T-cell (primary cell): ENCODE measurements at places on chromosomes 7 and 10.

GRCh38 chr10:119162452-119163092 is 2.9 kb downstream of the SFXN4 start:
- no peak for DNase-seq

DNA sequence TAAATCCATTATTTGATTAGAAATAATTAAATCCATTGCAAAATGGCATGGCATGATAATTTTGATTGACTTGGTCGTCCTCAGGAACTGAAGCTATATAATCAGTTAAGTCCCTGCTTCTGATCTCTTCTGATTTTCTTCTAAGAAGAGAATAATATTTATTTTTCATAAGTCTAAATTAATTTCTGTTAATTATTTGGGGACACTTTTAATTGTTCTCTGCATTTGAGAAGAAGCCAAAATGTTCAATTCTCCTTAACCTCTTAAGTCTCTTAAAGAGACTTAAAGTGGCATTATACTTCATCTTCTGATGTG is 67.2 kb downstream of the CAV1 start:
- no peak for DNase-seq

- no peak for DNase-seq
Observed at GRCh38 chr7:38102507-38102906, 75.5 kb upstream of the STARD3NL start.

- DNase-seq: no peak
Observed at GRCh38 chr10:21505711-21506278, 19.7 kb downstream of the SKIDA1 start.

GRCh38 chr10:97683556-97684367 is 3.3 kb downstream of the AVPI1 start:
- no peak for DNase-seq

GRCh38 chr10:76657337-76658012 is 980.1 kb downstream of the KCNMA1 start:
- no peak for DNase-seq

GRCh38 chr10:89337484-89337883 is 9.7 kb downstream of the IFIT3 start:
- peak; percentile 9 for DNase-seq

DNA sequence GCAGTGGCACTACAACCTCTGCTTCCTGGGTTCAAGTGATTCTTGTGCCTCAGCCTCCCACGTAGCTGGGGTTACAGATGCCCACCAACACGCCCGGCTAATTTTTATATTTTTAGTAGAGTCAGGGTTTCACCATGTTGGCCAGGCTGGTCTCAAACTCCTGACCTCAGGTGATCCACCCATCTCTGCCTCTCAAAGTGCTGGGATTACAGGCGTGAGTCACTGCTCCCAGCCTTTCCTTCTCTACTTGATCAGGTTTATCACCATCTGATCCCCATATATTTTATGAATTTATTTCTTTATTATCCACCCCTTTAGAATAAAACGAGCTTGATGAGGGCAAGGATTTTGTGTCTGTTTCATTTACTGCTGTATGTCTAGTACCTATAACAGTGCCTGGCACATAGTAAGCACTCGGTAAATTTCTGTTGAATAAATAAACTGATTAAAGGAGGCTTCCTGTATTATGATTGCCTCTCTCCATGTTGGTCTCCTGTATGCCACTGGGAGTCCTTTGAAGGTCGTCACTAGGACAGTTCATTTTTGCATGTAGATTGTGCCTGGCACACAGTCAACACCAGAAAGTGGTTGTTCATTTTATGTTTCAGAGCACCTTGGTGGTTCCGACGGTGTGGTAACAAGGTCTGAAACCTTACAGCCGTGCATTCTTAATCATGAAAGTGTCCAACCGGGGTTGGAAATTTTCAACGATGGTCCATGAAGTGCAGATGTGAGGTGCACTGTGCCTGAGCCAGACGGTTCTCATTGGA is 9.6 kb upstream of the EIF3A start:
- DNase-seq: no peak

- no peak for DNase-seq
Observed at GRCh38 chr10:69846293-69846921, 44.7 kb downstream of the COL13A1 start.

GRCh38 chr10:43054593-43054992 is 22.3 kb upstream of the RET start:
- DNase-seq: no peak

- peak; percentile 57 for DNase-seq
Observed at GRCh38 chr10:80535671-80536360, 1.9 kb upstream of the SH2D4B start.

GRCh38 chr7:142311876-142312275 is 54.0 kb upstream of the PRSS58 start:
- DNase-seq: no peak

DNA sequence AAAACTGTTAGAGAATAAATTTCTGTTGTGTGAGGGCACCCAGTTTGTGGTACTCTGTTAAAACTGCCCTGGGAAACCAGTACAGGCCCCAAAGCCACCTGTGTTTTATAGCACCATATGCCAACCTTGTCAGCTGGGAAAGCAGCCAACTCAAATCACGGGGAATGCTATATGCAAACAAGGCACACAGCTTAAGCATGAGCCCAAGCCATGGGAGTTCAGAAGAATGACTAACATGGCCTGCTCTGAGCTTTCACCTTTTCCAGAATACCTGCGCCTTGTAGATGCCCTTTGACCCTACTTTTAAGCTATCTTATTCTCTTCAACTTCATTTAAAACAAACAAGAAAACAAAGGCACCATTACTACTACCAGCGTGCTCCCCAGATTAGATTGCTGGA is 5.5 kb upstream of the SLC25A13 start:
- no peak for DNase-seq

GRCh38 chr7:89914711-89915110 is 239.6 kb upstream of the STEAP1 start:
- DNase-seq: no peak

DNA sequence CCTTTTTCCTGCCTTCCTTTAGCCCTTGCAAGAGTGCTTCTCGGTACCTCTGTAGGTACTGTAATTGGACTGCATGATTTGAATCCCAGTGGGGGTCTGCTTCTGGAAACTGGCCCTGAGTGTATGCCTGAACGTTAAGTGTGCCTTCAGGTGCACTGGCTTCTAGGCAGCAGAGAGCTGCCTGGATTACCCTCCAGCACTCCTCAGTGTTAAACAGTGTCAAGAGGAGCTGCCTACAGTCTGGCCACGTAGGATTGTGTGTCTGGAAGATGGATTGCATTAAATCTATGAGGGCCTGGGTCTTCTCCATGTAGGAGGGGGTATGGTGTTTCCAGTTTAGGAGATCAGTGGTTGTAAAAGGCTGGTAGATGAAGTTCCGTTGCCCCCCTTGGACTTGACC is 103.7 kb downstream of the TRIM24 start:
- DNase-seq: no peak

- no peak for DNase-seq
Observed at GRCh38 chr10:71390461-71390835, 6.3 kb upstream of the CDH23 start.

DNA sequence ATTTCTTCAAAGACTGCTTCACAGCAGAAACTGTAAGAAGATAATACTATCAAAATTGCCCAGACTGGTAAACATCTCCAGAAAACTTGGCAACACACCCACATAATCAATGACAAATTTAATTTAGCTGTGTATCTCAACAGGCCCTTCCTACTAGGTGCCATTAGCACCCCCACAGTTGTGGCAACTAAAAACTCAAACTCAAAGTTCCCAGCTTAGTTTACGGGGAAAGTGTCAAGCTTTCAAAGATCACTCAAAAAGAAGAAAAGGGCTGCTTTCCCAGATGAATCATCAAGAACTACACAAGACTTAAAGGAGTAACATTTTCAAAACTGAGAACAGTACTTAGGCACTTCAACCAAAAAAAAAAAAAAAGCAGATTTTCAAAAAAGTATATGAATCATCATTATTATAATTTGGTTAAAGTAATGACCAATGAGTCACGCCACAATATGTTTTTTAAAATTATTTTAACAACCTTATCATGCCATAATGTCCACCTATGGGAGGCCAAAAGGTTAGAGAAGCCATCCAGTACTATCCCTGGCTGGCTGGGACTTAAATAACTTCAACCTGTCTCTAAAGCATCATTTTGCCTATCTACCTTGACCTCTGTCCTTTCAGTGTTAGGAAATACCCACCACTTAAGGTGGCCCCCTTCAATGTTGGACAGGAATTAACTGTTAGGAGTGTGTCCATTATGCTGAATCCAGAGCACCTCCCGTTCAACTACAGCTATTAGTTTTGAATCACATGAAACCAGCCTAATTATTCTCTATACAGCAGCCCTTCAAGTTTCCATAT is 90.8 kb downstream of the ZFAND4 start:
- DNase-seq: no peak

DNA sequence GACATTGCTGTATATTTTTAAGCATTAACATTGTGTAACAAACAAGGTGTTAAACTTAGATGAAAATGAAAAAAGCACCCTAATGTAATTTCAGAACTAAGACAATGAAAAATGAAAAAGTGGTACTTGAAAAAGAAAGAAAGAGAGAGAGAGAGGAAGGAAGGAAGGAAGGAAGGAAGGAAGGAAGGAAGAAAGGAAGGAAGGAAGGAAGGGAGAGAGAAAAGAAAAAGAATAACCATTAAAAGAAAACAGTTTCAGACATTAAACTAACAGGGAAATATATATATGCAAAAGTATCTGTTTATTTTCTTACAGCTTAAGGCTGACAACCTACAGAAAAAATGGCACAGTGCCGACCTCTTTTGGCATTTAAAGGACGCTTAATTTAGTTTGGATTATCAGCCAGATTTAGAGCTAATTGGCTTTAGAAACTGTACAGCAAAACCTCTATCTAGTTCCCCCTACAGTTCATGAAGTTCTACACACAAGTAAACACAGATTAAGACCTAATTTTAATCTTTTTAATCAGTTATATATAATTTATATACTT is 13.8 kb downstream of the MTERF1 start:
- DNase-seq: no peak

- no peak for DNase-seq
Observed at GRCh38 chr7:77459311-77459726, 43.2 kb upstream of the GSAP start.

- no peak for DNase-seq
Observed at GRCh38 chr10:112875476-112876267, 74.4 kb upstream of the TCF7L2 start.

GRCh38 chr10:98259606-98260315 is 8.2 kb downstream of the LOXL4 start:
- DNase-seq: no peak

DNA sequence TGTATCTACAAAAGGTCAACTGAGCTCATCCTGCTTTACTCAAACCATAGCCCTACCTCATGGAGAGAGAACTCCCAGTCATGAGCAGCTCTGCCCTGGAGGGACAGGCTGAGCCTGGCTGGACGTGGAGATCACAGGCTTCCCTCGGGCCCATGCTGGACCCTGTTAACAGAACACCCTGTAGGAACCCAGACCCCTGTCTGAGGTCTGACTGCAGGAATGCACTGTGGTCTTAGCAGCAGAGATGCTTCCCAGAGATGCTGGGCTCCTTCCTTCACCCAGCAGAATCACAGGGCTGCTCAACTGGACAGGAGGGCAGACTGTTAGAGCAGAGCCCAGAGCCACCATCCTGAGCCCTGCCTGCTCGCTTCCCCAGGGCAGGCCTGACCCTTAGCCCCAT is 814 bp downstream of the TMEM72 start:
- DNase-seq: no peak

DNA sequence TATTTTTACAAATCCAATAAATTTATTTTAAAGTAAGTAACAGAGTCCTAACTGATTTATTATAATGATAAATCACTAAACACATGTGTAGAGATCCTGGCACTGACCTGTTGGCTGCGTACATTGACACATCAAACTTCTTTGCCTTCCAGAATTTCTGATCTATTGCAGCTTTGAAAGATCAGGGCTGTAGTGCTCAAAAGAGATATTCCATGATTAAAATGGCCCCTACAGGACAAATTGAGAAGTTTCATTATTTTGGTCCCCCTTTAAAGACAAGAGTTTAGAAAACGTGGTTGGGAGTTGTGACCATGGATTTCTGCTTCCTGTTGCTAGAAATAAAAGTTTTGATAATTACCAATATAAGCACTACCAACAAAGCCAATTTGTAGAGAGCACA is 87.7 kb upstream of the PDK4 start:
- no peak for DNase-seq

DNA sequence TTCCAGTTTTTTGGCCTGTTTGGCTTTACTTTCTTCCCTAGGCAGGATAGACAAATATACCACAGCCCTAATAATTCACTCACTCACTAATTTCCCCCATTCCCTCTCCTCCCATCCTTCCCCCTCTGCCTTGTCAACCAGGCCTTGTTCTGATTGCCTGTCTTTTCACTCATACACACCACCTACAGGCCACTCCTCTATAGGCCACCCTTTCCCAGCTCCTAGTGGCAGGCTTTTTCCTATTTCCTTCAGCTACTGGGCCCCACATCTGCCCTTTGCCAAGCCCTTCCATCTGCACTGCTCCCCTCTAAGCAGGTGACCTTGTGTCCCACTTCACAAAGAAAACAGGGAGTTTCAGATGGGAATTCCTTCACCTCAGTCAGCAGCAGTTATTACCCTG is 59.8 kb upstream of the MSRB2 start:
- DNase-seq: no peak

GRCh38 chr7:155653803-155654202 is 9.3 kb downstream of the RBM33 start:
- DNase-seq: no peak

DNA sequence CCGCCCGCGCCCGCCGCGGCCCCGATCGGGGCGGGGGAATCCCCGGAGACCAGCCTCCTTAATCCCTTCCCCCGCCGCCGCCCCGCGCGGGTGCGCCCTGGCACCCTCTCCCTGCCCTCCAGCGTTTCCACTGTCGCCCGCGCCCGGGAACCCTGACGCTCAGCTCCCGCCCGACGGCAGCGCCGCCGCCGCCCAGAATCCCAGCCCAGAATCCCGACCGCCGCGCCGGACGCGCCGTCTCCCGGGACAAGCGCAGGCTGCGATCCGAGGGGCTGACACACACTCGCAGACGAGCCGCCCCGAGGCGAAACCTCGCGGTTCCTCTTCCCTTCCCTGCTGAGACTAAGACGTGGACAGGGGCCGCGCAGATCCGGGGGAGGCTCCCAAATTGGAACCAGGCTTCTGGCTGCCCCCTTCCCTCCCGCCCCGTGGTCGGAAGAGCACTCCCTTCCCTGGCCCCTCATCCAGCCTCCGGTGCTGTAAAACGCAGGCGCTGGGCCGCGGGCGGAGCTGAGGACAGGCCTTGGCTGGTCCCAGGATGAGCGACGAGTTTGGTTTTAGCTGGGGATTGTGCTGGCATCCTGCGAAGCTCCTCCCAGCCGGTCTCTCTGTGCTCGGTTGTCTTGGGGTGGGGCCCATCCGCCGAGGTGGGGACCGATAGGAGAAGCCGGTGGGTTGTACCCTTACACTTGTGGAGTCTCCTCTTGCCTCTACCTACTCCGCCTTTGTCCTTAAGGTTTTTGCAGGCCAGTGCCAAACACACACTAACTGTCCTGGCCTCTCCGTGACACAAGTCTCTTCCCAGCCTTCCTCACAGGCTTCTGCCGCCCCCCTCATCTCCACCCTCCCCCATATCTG is 1.1 kb downstream of the MARVELD1 start:
- no peak for DNase-seq
